ENCODE measurements at places on chromosomes 13 and 19.

DNA sequence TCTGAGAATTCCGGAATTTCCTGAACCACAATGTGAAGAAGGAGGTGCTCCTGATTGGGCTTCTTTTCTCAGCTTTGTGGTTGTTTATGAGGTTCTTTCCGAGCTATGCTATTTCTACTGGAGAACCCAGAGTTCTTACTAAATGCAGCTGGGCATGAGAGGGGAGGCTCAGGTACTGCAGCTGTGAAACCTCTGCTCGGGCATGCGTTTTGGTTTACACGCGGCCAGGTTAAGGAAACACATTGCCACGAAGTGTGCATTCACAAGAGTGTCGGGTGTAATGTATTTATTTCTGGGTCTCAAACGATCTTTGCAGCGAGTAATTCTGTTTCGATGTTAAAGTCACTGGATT is 661 bp upstream of the MIR17HG start:
- DNase-seq, result no peak

GRCh38 chr19:8373867-8374813 is 10.2 kb downstream of the ANGPTL4 start:
- no peak for DNase-seq

- no peak for DNase-seq
Measured at GRCh38 chr13:85632526-85633195, 166.6 kb downstream of the SLITRK6 start.

DNA sequence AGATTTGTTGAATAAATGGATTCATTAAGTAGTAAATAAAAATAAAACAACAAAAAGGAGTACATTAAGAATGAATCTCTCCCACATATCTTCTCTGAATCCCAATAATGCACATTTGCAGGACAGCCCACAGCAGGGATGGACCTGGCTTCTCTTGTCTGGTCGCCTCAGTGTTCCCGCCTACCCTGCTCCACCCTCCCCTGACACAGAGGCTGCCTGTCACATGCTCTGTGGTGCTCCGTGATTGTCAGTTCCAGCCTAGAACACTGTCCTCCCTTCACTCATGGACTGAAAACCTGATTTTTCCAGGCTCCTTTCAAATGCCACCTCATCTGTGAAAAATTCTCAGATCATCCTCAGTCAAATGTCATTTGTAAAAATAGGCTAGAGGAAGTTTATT is 94.5 kb upstream of the GPR12 start:
- DNase-seq, result no peak

DNA sequence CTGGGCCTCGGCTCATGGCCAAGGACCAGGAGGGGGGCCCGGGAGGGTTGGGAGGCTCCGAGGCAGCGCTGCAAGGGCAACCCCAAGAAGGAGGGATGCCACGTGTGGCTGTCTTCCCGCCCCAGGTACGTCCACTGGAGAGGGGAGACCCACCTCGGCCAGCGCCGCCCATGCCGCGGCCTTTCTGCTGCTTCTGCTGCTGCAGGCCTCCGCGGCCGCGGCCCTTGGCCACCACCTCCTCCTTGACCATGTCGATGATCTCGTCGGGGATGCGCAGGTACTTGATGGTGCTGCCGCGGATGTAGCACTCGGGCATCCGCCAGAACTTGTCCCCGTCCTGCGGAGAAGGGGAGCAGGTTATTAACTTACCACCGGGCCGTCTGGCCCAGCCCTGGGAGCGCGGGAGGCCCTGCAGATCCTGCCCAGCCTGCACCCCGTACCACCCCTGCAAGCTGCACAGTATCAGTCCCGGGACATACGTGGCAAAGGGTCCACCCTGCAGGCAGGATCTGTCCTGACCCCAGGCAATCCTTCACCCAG is 13.3 kb downstream of the LSM4 start:
- no peak for DNase-seq

GRCh38 chr13:97627566-97627965 is 193.6 kb downstream of the RAP2A start:
- DNase-seq, result no peak

DNA sequence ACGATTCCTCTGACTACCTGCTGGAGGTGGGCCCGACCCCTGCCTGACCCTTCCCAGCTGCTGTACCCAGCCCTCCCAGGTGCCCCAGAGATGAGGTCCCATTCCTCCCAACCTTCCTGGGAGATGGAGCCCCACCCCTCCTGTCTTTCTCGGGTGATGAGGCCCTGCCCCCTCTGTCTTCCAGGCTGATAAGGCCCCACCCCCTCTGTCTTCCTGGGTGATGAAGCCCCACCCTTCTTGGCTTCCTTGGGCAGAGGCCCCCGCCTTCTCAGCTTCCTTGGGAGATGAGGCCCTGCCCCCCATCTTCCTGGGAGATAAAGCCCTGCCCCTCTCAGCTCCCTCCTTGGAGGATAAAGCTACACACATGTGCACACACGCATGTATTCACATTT is 47.9 kb downstream of the CERS4 start:
- no peak for DNase-seq

DNA sequence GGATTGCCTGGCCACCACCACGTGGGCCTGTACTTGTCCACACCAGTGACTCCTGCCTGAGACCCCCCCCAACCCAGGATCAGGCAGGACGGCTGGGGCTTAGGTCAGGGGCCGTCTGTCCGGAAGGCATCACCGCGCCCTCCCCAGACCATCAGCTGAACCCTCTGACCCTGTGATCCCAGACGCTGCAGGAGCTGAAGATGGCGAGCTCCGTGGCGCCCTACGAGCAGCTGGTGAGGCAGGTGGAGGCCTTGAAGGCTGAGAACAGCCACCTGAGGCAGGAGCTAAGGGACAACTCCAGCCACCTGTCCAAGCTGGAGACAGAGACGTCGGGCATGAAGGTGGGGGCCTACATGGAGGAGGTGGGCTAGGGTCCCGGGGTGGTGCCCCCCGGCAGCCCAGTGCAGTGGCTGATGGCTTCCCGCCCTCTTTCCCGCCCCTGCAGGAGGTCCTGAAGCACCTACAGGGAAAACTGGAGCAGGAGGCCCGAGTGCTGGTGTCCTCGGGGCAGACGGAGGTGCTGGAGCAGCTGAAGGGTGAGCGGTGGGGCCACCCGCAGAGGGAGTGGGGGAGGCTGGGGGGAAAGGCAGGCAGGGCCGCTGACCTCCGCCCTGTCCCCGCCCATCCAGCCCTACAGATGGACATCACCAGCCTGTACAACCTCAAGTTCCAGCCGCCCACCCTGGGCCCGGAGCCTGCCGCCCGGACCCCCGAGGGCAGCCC is 3.0 kb downstream of the APC2 start:
- DNase-seq, result no peak

DNA sequence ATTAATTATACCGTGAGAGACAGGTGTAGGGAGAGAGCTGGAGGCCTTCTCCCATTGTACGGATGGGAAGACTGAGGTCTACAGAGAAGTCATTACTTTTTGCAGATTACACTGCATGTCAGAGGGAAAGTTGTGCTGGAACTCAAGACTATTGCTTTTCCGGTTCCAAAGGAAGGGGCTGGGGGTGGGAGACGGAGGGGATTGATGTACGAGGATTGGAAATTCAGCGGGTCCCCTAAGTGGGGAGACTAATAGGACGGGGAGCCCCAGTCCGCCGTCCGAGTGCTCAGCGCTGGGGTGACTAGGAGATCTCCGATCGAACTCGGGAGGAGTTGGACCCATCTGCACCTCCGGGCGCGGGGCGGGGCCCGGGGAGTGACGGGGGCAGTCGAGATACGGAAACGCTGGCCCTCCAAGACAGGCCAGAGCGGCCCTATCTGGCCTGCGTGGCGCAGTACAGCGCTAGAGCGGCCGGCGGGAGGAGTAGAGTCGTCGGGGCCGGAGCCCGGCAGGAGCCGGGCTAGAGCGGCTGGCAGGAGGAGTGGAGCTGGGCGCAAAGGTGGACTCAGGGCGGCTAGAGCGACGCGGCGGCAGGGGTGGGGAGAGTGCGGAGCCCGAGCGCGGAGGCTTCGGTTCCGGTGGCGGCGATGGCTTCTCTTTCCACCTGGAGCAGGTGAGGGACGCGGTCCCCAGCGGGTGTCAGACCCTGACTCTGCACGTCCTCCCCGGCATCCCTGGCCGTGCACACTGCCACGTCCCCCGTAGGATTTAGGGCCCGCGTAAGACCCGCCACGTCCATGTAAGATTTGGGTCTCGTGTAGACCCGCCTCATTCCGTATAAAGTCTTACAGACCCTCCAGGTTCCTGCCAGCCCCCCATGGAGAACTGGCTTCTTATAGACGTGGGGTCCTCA is 1.1 kb downstream of the ARHGEF1 start:
- DNase-seq, result peak; percentile 89

GRCh38 chr19:19171821-19172532 is 1.9 kb upstream of the MEF2B start:
- DNase-seq, result no peak

DNA sequence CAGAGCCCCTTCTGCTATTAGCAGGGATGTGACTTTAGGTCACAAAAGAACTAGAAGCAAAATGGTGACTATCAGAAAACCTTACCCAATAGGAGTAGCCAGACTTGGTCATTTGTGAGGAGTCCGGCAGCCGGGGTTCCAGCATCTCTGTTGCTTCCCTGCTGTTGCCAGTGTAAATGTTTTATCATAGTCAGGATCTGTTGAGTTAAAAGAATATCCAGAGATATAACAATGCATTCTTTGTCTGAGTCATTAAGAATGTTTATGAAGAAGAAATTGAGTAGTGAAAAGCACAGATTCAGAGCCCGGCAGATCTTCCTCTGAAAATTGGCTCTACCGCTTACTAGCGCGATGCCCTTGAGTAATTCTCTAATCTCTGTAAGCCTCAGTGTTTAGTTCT is 84.2 kb downstream of the COL4A2 start:
- no peak for DNase-seq

DNA sequence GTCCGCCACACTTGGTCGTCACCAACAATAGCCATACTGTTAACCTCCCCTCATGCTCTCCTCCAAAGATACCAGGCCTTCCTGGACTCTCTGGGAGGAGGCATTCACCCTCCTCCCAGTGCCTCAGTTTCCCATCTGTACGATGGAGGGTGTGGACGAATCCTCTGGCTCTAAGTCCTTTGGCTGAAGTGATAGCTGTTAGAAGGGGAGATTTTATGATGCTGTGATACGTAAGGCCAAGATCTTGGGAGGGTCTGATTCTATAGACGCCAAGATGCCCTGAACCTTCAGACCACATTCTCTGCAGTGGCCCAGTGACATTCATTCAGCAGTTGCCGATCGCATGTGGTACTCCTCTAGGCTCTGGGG is 14.8 kb upstream of the NOP53 start:
- DNase-seq, result no peak

DNA sequence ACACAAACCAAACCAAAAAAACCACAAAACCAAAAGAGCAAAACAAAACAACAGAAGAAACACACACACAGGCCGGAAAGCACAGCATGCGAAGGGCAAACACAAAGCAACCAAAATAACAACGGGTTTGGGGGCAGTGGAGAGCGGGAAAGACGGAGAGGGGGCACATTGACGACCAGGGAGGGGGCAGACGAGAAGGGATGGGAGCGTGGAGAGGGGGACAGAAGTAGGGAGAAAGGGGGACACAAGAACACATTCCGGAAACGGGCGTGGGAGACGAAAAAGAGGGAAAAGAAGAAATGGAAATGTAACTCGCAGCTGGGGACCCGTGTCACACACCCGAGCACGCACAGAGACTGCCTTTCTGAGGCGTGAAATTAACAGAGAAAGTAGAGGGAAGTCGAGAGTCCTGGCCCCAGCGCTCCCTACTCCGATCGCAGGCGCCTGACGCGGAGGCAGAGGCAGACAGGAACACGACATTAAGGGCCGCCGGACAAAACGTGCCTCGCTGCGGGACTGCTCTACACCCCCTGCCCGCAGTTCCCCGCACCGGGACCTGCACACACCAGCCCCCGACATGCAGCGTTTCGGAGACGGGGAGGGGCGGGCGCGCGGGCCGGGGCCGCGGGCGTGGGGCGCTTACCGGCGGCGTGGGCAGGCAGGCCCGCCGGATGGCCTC is 652 bp downstream of the POU4F1 start:
- DNase-seq, result no peak

DNA sequence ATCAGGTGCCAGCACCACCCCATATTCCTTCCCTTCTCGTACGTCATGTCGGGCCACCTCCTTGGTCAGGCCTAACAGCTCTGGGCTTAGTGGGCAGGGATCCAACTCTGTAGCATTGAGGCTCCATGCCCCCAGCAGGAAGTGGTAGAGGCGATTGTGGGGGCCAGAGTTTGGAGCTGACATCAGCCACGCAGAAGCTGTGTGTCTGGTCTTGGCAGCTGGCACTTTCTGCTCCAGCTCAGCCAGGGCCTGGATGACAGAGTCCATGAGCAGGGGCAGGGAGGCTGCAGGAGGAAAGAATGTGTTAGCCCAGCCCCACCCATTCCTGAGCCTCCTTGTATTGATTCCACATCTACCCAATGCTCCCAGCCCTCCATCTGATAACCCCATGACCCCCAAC is 3.0 kb downstream of the PGLYRP2 start:
- no peak for DNase-seq

DNA sequence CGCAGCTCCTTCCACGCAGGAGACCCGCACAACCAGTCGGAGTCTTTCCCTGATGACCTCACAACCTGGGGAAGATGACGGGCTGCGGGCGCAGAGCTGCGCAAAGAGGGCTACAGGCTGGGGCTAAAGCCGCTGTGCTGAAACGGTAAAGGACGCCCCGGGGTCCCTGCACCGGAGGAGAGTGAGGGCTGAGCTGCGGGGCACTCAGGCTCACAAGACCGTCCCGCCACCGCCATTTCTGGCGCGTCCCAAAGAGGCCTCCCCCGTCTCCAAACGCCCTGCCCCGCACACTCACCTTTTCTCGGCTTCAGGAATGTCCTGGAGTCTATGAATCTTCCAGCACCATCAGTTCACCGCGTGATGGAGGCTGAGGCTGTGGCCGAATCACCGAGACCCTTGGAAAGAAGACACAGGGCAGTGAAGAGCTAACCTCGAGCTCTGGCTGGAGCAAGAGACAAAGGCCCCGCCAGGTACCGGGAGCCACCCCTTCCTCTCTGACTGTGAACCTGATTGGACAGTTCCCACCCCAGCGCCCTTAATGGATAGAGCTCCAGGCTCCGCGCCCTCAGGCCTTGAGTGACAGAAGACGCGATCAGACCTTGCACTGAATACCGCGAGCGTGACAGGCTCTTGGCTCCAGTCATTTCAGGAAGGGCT is 41.8 kb upstream of the ZNF429 start:
- DNase-seq, result no peak
